ENCODE measurements at places on chromosomes 12 and 14.

DNA sequence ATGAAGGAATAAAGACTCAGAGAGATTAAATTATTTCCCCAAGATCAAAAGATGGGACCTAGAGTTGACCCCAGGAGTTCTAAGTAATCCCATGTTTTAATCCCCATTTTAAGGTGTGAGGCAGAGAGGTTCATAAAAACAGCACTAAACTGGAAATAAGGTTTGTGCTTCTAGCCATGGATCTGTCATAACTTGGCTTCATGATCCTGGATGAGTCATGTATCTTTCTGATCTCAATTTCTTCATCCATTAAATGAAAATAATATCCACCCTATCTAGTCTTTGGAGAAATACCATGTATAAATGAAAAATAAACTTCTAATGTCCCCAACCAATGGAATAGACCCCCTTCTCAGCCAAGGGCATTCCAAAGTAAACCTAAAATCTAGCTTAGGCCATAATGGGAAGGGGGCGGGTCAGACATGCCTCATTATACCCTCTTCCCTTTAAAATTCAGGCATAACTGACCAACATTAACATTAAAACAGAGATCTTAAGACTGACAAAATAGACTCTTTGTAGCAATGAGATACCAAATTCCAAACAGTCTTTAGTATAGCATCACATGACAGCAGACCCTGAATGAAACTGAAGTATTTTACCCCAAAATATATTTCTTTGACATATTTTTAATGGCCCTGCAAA is 47.8 kb downstream of the SLC41A2 start:
- no peak for DNase-seq

- DNase-seq, result peak; percentile 13
Measured at GRCh38 chr14:58501214-58501816, 73.8 kb downstream of the KIAA0586 start.

DNA sequence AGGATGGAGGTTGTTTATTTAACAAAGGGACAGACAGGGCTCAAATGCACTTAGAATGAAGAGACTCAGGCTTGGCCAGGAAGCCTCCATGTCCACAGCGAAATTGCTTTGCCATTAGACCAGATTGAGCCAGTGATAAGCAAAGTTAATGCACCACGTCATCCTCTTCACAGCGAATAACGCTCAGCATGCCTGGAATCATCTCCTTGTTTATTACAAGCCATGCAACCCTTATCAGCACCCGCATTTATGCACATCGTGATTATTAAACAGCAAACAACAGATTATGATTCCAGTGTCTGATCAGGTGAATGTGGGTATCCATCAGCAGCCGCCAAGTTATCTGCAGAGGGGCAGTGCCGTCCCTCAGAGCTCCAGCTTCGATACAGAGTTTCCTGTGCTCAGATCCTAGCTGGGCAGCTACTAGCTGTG is 175.0 kb upstream of the TMEM132C start:
- DNase-seq, result no peak

GRCh38 chr14:65948302-65948701 is 535.8 kb downstream of the FUT8 start:
- no peak for DNase-seq

- DNase-seq, result no peak
Measured at GRCh38 chr14:104290756-104291122, 152.4 kb downstream of the KIF26A start.

DNA sequence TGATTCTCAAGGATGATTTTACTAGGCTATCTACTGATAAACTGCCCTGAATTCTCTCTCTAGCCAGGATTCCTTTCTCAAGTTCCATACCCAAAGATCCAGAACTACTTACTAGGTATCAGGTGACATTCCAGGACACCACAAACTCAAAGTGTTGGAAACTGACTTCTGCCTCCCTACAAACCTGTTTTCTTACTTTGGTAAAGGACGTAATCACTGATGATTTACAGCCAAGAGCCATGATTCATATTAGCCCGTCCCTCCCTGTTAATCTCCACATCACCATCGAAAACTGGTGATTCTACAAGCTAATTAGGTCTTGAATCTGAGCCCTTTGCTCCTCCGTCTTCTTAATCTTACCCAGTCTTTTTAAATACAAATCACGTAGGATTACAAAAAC is 1.0 kb upstream of the ATG14 start:
- DNase-seq, result no peak

DNA sequence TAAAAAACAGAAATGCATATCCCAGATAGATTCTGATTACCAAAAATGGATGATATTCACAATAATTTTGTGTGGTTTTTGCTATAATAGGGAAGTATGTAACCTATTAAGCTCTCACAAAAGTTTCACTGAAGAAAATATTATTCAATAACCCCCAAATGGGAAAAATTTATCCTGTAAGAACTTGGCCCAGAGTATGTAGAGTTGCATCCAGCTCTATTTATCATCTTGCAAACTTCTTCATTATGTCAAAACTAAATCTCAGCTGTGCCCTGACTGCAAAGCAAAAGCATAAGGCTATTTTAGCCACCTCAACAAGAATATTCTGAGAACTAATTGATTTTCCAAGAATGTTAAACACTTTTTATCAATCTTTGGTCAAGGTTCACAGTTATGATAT is 199.2 kb downstream of the PAX9 start:
- DNase-seq, result no peak

All from keratinocyte (primary cell).